ENCODE measurements at places on chromosomes 7 and 10. TPM values are rescaled to one million over a fixed set of nuclear protein-coding genes. Genes with fewer than 3 reads are reported as not detected.

DNA sequence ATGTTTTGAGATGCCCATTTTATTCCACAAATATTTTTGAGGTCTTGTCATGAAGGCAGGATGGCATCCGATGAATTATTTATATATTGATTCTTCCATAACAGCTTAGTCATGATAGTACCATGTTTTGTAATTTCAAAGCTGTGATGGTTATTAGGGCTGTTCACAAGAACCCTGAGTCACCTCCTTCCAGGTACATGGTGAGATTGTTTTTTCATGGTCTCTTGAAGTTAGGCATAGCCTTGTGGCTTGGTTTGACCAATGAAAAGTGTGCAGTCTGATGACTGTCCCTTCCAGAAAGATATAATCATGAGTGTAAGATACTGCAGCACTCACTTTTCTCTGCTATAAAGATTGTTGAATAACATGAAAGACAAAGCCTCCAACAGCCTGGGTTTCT is 274.8 kb downstream of the FGFR2 start:
- no peak overlapping the region for H3K27ac ChIP-seq
- no peak overlapping the region for H3K4me3 ChIP-seq
- peaks cover 1% of the 10 kb centered on the region for H3K27me3 ChIP-seq
- DNase-seq = no peak
- no peaks in the 10 kb centered on the region for H3K36me3 ChIP-seq

- no peak for DNase-seq
- no peaks in the 10 kb centered on the region for H3K4me1 ChIP-seq
- no peak overlapping the region for H3K4me3 ChIP-seq
- H3K27ac ChIP-seq = no peak overlapping the region
Observed at GRCh38 chr7:30114536-30115238, 20.1 kb upstream of the MTURN start.

GRCh38 chr10:93180482-93180931 is 106.8 kb downstream of the CYP26A1 start:
- no peak for DNase-seq
- H3K4me1 ChIP-seq = peaks cover 13% of the 10 kb centered on the region
- H3K27me3 ChIP-seq = peaks cover 16% of the 10 kb centered on the region
- no peak overlapping the region for H3K4me3 ChIP-seq
- H3K27ac ChIP-seq = no peak overlapping the region

DNA sequence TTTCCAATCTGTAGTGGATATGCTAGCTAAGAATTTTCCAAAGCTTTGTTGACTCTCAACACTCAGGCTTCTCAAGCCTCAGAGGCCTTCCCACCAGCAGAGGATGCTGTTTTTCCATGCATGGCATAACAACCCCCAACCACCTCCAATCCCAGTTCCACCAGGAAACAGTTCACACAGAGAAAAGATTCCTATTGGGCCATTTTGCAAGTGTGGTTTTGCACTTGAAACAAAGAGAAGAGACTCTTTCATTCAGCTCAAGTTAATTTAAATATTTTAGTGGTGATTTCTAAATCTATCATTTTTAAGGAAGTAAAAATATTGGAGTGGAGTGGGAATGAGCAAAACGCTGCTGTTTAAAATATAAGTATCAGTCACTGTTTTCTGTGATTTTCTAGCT is 105.6 kb upstream of the COL1A2 start:
- DNase-seq = peak; percentile 83
- peak overlapping the region; percentile 18 for H3K4me3 ChIP-seq
- H3K27me3 ChIP-seq = peaks cover 6% of the 10 kb centered on the region
- peaks cover 39% of the 10 kb centered on the region for H3K4me1 ChIP-seq
- H3K36me3 ChIP-seq = no peaks in the 10 kb centered on the region

GRCh38 chr7:29483219-29484104 is 80.2 kb upstream of the PRR15 start:
- H3K4me3 ChIP-seq = no peak overlapping the region
- H3K4me1 ChIP-seq = peaks cover 10% of the 10 kb centered on the region
- no peak for DNase-seq
- no peaks in the 10 kb centered on the region for H3K36me3 ChIP-seq
- H3K27me3 ChIP-seq = peaks cover 6% of the 10 kb centered on the region

DNA sequence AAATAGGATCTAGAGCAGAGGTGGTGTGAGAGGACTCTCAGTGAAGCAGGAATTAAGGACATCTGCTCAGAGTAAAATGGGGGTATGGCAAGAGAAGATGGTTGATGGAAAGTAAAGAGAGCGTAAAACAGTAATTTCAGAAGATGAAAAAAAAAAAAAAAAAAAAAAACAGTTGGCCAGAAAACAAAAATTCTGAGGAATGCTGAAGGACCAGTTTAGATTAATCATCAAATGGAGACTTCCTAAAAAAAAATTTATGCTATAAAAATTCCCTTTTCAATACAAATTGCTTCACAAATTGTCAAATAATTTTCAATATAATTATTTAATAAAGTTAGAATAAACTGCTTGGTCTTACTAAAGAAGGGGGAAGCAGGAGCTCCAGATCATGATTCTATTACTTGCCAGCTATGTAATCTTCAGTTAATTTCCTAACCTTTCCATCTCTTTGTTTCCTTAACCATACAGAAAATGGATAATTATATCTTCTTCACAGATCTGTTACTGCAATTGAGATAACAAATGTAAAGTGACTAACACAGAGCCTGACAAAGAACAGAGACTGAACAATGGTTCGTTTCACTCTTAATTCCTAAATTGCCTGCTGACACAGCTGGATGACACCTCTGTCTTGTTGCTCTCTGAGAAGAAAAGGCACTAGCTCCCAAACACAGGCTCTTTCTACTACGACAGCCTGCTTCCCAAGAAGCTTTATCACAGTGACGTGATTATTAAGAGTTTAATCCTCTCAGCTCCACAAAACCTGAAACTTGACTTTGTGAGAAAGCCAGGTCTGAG is 64.9 kb upstream of the GPR22 start:
- H3K4me1 ChIP-seq = peaks cover 28% of the 10 kb centered on the region
- H3K4me3 ChIP-seq = no peak overlapping the region
- peak overlapping the region; percentile 16 for H3K27ac ChIP-seq
- H3K36me3 ChIP-seq = peaks cover 13% of the 10 kb centered on the region

DNA sequence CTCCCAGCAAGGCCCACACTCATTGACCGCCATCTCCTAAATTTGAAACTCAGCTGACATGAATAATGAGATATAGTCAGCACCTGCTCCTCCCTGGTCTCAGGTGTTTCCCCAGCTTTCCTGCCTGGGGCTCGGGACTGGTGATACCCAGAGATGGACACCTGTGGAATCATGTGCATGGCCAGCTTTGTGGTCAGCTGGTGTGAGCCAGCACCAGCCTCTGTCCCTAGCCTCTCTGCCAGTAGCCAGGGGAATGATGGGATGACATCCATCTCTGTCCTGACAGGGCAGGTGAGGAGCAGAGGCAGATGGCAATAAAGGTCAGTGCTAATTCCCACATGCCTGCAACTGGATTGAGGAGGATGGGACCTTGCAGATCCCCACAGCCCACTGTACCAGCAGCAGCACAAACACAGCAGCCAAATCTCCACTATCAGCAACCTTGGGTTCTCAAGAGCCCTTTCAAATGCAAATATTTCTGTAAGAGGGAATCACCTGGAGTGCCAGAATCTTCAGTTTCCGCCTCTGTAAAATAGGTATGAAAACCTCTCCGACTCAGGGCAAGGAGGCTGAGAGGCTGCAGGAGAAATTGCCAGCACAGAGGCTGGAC is 329.2 kb upstream of the ZMIZ1 start:
- no peaks in the 10 kb centered on the region for H3K4me1 ChIP-seq
- H3K4me3 ChIP-seq = no peak overlapping the region
- no peak overlapping the region for H3K27ac ChIP-seq
- no peak for DNase-seq
- H3K27me3 ChIP-seq = peaks cover 40% of the 10 kb centered on the region
- no peaks in the 10 kb centered on the region for H3K36me3 ChIP-seq

DNA sequence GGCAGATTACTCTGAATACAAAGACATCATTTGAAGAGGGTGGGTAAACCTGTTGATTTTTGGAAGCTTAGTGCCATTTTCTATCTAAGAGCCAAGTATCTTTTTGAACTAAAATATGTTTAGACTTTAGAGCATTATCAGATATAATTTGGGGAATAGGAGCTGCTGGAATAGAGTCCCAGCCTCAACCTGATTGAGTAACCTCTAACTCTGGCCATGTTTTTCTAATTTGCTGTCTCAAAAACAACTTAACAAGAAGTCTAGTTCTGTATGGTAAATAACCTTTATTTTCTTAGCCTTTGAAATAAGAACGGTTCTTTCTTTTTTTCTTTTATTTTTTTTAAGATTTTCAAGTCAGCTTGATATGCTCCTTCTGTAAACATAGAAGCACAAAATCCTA is 224.5 kb downstream of the DYNC1I1 start:
- no peaks in the 10 kb centered on the region for H3K27me3 ChIP-seq
- H3K27ac ChIP-seq = no peak overlapping the region
- no peaks in the 10 kb centered on the region for H3K36me3 ChIP-seq
- no peak overlapping the region for H3K4me3 ChIP-seq

DNA sequence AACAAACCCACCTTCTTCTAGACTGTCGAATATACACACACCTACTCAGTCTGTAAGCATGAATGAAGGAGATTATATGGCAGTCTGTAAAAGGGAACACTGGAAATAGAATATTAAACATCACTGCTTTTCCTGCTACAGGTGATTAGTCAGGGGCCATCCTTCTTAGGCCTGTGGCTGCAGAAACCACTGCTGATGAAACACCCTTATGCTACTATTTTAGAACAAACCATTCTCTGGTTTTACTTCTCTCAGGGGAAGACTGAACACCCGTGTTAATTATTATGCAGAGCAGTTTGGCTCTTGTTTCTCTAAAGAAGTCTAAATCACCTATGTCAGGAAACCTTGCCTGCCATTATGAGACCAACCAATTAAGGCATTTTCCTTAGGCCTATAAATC is 351.1 kb upstream of the KLF6 start:
- peaks cover 29% of the 10 kb centered on the region for H3K4me1 ChIP-seq
- DNase-seq = no peak
- no peak overlapping the region for H3K4me3 ChIP-seq
- no peak overlapping the region for H3K27ac ChIP-seq
- H3K36me3 ChIP-seq = peaks cover 17% of the 10 kb centered on the region
- peaks cover 1% of the 10 kb centered on the region for H3K27me3 ChIP-seq

DNA sequence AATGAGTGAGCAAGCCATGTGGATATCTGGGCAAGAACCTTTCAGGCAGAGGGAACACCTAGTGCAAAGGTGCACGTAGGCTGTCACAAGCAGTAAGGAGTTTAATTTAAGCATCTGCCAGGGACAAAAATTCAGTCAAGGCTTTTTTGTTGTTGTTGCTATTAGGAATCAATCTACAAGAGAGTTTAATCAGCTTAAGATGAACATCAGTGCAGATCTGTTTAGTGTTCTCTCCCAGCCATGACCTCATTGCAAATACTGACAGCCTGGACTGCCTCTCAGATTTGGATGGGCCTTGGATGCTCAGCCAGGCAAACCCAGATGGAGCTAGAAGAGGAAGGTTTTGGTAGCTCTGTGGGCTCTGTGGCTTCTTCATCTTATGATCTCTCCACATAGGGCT is 3.3 kb upstream of the GLCCI1 start:
- H3K4me1 ChIP-seq = peaks cover 22% of the 10 kb centered on the region
- H3K27ac ChIP-seq = no peak overlapping the region
- no peaks in the 10 kb centered on the region for H3K36me3 ChIP-seq
- H3K4me3 ChIP-seq = no peak overlapping the region
- no peak for DNase-seq

GRCh38 chr10:52653263-52653909 is 119.2 kb downstream of the MBL2 start:
- no peak overlapping the region for H3K4me3 ChIP-seq
- peaks cover 1% of the 10 kb centered on the region for H3K27me3 ChIP-seq
- no peak overlapping the region for H3K27ac ChIP-seq
- no peaks in the 10 kb centered on the region for H3K36me3 ChIP-seq
- no peak for DNase-seq

DNA sequence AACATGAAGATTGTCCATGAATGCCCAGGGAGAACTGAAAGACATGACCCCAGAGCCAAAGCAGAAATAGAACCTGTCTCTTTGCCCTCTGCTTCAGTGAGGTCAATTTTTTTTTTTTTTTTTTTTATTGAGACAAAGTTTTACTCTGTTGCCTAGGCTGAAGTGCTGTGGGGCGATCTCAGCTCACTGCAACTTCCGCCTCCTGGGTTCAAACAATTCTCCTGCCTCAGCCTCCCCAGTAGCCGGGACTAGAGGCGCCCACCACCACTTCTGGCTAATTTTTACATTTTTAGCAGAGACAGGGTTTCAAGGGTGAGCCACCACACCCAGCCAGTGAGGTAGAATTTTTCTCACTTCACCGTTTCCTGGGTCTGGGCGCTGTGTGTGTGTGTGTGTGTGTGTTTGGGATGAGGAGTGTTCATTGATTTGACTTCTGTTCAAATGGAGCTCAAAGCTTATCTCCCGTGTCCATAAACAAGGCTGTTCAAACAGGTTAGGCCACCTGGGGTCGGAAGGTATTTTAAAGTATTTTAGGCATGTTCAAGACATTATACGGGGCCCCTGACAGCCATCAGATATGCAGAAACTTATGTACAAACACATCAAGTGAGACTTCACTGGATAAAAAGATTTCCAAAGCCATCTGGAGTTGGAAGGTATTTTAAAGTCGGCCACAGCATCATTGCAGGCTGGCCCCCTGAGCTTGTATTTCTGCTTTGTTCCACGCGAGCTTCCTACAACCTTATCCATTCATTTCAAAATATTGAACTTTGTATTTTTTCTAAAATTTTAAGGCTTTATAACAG is 93.8 kb downstream of the MAP3K8 start:
- no peaks in the 10 kb centered on the region for H3K36me3 ChIP-seq
- peaks cover 5% of the 10 kb centered on the region for H3K4me1 ChIP-seq
- peaks cover 10% of the 10 kb centered on the region for H3K27me3 ChIP-seq
- H3K4me3 ChIP-seq = no peak overlapping the region
- DNase-seq = no peak

DNA sequence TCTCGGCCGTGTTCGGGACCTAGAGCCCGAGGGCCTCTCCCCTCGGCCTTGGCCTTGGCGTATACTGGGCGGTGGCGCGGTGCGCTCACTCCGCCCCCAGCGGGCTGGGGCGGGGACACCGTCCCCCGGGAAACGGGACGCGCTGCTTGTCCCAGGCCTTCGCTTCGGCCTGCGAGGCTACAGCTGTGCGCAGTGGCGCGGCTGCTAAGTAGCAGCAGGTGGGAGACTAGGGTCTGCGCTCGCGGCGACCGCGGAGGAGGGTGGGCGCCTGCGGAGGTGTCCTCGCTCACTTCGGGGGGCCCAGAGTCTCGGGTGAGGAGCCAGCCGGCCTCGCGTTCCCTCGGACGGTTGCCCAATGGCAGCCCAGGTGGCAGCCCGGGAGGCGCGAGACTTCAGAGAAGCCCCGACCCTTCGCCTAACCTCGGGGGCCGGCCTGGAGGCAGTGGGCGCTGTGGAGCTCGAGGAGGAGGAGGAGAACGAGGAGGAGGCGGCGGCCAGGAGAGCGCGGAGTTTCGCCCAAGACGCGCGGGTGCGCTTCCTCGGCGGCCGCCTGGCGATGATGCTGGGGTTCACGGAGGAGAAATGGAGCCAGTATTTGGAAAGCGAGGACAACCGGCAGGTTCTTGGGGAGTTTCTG is at the start of gene DNAH11:
DNAH11 (plus strand) TSS at position 149 of the 637 bp plus-strand sequence; CDS start at position 356, 207 bp downstream.
- no peak within 1 kb of the TSS for H3K27ac ChIP-seq
- H3K4me1 ChIP-seq = 0 out of 2 replicates have a peak, but pooled peaks cover 5% of the 10 kb centered on the region
- H3K27me3 ChIP-seq = peaks cover 11% of the 10 kb centered on the region
- H3K4me3 ChIP-seq = no peak within 1 kb of the TSS

PPP2R2D gene
- total RNA-seq = 28.0 TPM

GRM3 gene
- not detected for total RNA-seq

NPTX2 gene
- not detected for total RNA-seq

PSAP gene
- total RNA-seq = 549 TPM

OR6B1 gene
- total RNA-seq = not detected

Data from HFFc6 (cell line).